NCI-H1417 treated with DMSO at 0.1 percent for 48 hours (cell line): ENCODE measurements at places on chromosomes 7 and 10.
A peak's percentile ranks its signal among the peaks of the same experiment; 100 is the strongest.

DNA sequence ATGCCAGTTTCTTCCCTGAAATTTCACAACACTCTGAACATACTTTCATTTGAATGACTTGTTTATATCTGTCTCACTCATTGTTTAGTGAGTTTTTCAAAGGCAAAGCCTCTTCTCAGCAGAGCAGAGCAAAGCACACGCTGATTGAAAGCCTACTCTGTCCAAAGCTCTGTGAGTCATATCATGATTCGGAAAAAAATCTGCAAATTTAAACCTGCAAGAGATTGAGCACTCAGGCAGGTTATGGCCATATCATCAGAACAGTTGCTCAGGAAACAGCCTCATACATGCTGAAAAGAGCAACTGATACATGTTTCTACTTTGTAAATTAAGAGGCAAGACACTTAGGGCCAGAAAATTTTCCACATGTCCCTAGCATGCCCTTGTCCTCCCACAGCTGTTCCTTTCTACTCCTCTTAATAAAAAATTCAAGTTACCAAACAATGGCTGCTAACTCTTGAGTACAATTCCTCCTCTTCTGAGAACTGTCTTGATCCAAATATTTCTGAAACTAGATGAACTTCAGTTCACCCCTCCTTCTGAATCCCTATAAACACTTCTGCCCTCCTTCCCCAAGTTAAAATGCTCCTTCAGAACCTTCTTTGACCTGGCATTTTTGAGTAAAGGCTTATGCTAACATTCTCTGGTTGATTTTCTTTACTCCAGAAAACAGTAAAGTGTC is 140.6 kb upstream of the HPS1 start:
- no peak for DNase-seq

DNA sequence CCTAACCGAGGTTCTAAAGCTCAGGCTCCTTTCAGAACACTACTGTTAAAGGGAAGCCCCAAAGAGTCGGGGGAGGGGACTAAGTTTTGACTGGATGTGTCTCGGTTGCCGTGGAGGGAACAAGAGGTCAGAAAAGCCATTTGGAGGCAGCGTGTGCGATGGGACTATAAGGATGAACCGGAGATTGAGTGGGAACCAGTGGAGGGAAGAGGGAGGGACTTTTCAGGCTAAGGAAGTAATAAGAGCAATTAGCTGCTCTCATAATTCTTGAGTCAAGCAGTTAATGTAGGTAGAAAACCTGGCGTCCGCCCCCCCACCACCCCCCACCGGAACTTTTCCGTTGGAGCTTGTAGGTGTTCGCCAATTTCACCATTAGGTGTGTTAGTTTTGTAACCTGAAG is 491 bp upstream of the AKAP9 start:
- DNase-seq: peak; percentile 36

DNA sequence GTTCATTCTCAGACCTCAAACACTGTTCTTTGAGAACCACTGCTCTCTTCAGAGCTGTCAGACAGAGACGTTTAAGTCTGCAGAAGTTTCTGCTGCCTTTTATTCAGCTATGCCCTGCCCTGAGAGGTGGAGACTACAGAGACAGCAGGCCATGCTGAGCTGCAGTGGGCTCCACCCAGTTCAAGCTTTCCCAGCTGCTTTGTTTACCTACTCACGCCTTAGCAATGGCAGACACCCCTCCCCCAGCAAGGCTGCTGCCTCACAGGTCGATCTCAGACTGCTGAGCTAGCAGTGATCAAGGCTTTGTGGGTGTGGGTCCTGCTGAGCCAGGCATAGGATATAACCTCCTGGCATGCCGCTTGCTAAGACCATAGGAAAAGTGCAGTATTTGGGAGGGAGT is 80.5 kb upstream of the CYP2C9 start:
- DNase-seq: no peak

GRCh38 chr10:3873728-3874461 is 88.9 kb upstream of the KLF6 start:
- DNase-seq: no peak

- no peak for DNase-seq
These were observed 142.9 kb downstream of the THSD7A start for GRCh38 chr7:11689096-11689495.

DNA sequence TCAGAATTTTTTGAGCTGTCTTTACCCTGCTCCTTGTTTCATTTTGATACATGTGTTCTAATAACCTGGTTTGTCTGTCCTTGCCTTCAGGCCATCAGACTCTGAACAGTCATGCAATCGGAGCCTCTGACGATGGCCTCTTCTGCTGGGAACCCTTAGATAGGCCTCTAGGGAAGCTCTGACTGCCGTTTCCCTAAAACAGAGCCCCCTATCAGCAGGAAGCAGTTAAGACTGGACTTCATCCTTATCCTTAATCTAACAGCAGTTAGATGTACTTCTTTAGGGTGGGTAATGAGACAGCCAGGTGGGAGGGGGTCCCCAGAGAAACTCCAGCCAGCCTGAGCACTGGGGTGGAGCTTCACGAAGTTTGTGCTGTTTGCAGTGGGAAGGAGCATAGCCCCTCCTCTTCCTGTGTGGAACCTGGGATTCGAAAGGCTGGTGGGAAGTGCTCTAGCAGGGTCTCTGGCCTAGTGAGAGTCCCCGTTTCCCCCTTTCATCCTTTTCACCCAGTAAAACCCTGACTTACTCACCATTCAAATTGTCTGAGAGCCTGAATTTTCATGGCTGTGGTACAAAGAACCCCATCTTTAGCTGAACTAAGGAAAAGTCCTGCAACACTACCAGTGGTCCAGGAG is 28.4 kb upstream of the SORCS3 start:
- no peak for DNase-seq

DNA sequence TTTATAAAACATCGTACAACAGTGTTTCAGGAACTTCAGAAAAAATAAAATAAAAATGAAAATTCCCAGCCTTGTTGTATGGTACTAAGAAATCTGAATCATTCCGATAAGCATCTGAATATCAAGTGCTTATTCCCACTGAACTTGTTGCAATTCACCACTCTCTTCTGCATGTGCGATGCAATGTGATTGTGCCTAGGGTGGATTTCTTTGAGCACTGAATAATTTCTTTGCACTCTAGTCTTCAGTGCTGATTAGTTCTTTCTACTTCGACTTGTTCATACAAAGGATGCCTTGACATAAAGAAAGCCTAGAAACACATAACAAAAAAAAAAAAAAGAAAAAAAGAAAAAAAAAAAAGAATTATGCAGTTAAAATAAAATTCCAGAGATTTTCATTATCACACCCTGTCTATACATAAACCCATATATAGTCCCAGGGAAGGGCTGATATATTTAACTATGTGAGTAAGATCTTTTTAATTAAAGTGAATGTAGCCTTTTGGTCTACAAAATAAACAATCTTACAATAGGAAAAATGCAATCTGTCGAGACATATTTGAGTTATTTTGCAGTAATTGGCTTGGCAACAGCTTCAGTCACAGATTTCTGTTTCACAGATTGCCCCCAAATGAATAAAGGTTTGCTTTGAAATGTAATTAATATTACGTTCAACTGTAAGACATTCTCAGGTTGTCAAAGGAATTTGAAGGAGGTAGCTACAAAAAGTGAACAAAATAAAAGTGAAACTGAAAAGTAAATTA is 1118.9 kb upstream of the CELF2 start:
- DNase-seq: no peak

GRCh38 chr10:23371073-23371472 is 26.5 kb upstream of the C10orf67 start:
- DNase-seq: no peak

DNA sequence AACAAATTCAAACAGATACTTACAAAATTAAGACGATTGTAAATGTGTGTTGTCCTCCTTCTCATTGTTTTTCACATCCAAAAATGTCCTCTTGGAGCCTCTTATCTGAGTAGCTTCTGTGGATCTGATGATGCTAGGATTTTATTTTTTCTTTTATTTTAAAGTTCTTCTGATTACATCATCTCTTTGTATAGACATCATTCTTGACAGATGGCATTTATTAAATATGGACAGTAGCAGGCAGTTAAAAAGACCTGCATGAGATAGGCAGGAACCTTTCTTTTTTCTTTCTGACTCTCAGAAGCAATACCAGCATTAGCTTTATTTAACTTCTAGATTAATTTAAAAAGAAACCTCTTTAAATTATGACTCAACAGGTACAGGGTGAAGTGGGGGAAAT is at the start of gene RPA3:
RPA3 (minus strand) TSS at position 116 of the 400 bp plus-strand sequence. CDS start 78,189 bp downstream, outside the sequence.
- DNase-seq: no peak

DNA sequence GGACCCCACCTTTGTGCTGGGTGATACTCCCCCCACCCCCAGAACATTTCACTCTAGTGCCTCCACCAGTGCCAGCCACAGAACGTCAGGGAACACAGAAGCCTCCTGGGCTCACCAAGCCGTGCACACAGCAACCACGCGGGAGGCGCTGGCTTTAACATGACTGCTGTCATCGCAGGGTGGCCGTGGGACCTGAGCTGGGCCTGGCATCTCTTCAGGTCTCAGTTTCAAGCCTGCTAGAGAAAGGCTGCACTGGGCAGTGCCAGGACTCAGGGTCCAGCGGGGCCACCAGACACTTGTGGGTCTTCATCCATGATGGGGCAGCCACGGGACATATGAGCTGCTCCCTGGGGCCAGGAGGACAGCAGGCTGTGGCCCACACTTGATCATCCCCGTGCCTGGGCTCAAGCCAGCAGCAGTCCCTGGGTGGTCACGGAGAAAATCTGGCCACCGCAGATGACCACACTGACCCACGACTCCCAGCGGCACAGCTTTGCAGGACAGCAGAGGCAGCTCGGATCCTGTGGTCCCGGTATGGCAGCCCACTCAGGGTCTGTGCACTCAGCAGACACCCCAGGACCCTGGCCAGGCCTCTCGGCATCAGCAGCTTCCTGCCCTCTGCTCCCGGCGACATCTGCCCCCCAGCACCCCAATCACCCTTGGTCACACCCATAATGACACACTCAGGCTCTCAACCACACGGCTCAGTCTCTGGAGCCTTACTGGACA is 44.2 kb downstream of the CAMK2B start:
- no peak for DNase-seq

DNA sequence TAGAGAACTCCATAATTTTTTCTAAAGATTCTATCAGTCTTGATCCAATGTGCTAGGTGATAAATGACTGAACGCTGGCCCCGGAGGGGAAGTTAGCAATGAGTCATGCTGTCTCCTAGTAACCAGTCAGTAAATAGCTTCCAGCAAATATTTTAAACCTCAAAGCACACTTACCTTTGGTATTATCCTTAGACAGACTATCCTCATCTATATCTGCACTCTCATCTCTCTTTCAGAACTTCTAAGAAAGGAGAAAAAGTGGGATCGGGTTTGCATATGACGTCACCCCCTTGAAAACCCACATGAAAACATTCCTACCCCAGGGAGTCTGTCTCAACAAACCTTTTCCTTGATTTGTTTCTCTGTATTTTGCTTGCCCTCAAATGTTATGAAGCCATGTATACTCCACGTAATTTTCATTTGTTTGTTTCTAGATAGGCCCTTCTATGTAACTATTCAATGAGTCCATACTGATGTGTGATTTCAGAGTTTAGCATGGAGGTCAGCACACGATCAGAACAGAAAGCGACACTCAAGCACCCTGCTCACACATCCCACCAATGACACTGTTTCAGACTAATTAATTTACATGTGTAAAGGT is 174.9 kb upstream of the NRP1 start:
- DNase-seq: peak; percentile 34

- DNase-seq: no peak
These were observed 49.8 kb downstream of the PAXIP1 start for GRCh38 chr7:154953006-154953684.

GRCh38 chr10:70462349-70462984 is 16.1 kb upstream of the PALD1 start:
- no peak for DNase-seq

- no peak for DNase-seq
These were observed 215.0 kb downstream of the GLI3 start for GRCh38 chr7:42022056-42022455.
